Vagina (tissue), 2 donors: ENCODE measurements at places on chromosomes 11 and 22. TPM values are rescaled to one million over a fixed set of nuclear protein-coding genes. Genes with fewer than 3 reads are reported as not detected.

MS4A15 gene
- total RNA-seq: not detected

TIGD3 gene
- total RNA-seq: not detected

PIH1D2 gene
- 1.5 TPM for total RNA-seq

RBMXL2 gene
- not detected for total RNA-seq

SHANK2 gene
- total RNA-seq: 11.0 TPM

ALDH3B2 gene
- 19.9 TPM for total RNA-seq

ANO5 gene
- total RNA-seq: 1.2 TPM

FXYD6 gene
- 75.4 TPM for total RNA-seq

CSRP3 gene
- not detected for total RNA-seq

GLYATL1B gene
- total RNA-seq: not detected

HBG1 gene
- total RNA-seq: not detected

OR52I2 gene
- not detected for total RNA-seq

UBQLN3 gene
- total RNA-seq: not detected

USP47 gene
- total RNA-seq: 69.2 TPM

CATSPER1 gene
- total RNA-seq: not detected

P2RY2 gene
- total RNA-seq: 27.3 TPM
